Left lung (tissue), 14 donors: ENCODE measurements at places on chromosomes 6 and 20.

DNA sequence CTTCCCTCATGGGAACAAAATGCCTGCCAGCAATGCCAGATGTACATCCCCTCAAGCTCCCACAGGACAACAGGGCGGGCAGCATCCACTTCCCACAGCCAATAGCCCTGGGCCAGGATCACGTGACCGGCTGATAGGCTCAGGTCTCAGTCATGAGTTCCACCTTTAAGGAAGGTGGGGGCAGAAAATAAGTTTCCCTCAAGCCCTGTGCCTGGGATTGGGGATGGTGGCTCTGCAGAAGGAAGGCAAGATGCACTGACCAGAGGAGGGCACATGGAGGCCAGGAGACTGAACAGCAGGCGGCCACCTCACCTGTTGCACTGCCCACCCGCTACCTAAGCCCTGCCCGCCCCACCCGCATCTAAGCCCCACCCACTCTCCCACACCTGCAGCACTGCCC lies 149.1 kb downstream of the BMP7 start:
- H3K4me3 ChIP-seq, result no peak overlapping the region
- no peaks in the 10 kb centered on the region for H3K27me3 ChIP-seq
- no peak overlapping the region for H3K27ac ChIP-seq
- H3K4me1 ChIP-seq, result no peaks in the 10 kb centered on the region

DNA sequence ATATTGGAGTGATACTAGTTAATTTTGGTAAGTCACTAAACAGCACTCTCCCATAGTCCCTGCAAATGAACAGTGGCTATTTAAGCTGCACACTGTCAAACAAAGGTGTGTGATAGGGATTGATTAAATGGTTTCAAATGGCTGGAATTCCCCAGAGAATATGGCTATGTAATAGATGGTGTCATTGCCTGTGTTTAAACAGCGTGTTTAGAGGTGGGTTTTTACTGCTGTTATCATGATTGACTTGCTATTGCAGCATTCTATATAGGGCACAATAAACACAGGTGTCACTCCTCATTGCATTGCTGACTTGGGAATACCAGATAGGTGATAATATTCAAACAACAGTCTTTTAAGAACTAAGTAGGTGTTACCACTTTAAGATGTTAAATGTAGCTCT lies 171.7 kb upstream of the MAN1A1 start:
- H3K4me1 ChIP-seq, result no peaks in the 10 kb centered on the region
- no peak for DNase-seq
- H3K36me3 ChIP-seq, result no peaks in the 10 kb centered on the region
- H3K4me3 ChIP-seq, result no peak overlapping the region
- H3K27ac ChIP-seq, result no peak overlapping the region
- H3K27me3 ChIP-seq, result no peaks in the 10 kb centered on the region

GRCh38 chr6:111550953-111551352 lies 54.7 kb downstream of the TRAF3IP2 start:
- peaks cover 12% of the 10 kb centered on the region for H3K4me1 ChIP-seq
- no peaks in the 10 kb centered on the region for H3K36me3 ChIP-seq
- no peak for DNase-seq
- no peaks in the 10 kb centered on the region for H3K27me3 ChIP-seq
- no peak overlapping the region for H3K4me3 ChIP-seq

GRCh38 chr6:168915242-168915641 lies 338.4 kb downstream of the THBS2 start:
- H3K36me3 ChIP-seq, result no peaks in the 10 kb centered on the region
- H3K27me3 ChIP-seq, result no peaks in the 10 kb centered on the region
- H3K4me3 ChIP-seq, result no peak overlapping the region
- no peak for DNase-seq
- H3K4me1 ChIP-seq, result no peaks in the 10 kb centered on the region
- no peak overlapping the region for H3K27ac ChIP-seq

GRCh38 chr20:3777716-3778629 lies 3.3 kb downstream of the SPEF1 start:
- H3K4me3 ChIP-seq, result peak overlapping the region; percentile 51
- no peak overlapping the region for H3K27ac ChIP-seq

- no peaks in the 10 kb centered on the region for H3K27me3 ChIP-seq
- DNase-seq, result no peak
- no peak overlapping the region for H3K27ac ChIP-seq
- no peaks in the 10 kb centered on the region for H3K4me1 ChIP-seq
Observed at GRCh38 chr6:161017766-161018564, 26.4 kb downstream of the MAP3K4 start.

DNA sequence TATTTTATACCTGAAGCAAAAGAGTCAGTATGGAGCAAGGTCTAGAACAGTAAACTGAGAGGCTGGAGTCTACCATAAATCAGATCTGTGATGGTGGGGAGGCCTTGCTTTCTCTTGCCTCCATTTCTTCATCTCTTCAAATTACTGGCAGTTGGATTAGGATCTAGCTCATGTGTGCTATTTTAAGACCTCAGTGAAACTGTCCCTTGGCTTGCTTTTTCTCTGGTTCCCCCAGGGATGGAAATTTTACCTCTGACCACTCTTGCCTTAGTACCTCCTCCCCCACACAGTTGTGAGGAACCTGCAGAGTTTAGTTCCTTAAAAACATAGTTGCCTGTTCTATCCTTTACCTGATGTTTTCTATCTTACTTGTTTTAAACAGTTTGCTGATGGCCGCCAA lies 8.5 kb downstream of the TMEM14B start:
- no peak overlapping the region for H3K4me3 ChIP-seq
- H3K27ac ChIP-seq, result no peak overlapping the region
- DNase-seq, result no peak
- no peaks in the 10 kb centered on the region for H3K36me3 ChIP-seq
- peaks cover 6% of the 10 kb centered on the region for H3K4me1 ChIP-seq
- no peaks in the 10 kb centered on the region for H3K27me3 ChIP-seq

DNA sequence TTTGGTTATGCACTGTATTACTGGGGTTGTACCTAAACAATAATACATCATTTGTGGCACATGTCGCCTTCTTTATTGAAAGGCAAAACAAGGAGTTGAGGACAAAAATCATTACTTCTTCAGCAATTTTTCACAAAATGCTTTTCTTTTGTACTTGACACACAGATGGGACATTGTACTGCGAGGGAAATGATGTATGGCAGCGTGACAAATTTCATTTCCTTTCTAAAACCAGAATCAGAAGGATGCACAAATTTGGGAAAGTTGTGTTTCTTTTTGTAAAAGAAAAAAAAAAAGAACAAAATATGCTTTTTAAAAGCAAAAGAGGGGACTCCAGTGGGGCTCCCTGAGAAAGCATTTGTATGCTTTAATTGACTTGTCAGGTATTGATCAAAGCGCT lies 394.0 kb upstream of the SLC35B3 start:
- H3K4me1 ChIP-seq, result peaks cover 5% of the 10 kb centered on the region
- H3K27ac ChIP-seq, result no peak overlapping the region
- H3K36me3 ChIP-seq, result no peaks in the 10 kb centered on the region
- H3K27me3 ChIP-seq, result no peaks in the 10 kb centered on the region
- no peak for DNase-seq
- no peak overlapping the region for H3K4me3 ChIP-seq

- peak; percentile 45 for DNase-seq
- H3K27me3 ChIP-seq, result no peaks in the 10 kb centered on the region
- peak overlapping the region; percentile 79 for H3K4me3 ChIP-seq
- no peaks in the 10 kb centered on the region for H3K36me3 ChIP-seq
- peaks cover 5% of the 10 kb centered on the region for H3K4me1 ChIP-seq
Observed at GRCh38 chr6:38638941-38639497, 710 bp downstream of the BTBD9 start.

GRCh38 chr6:168196881-168197635 lies 118.0 kb upstream of the FRMD1 start:
- no peaks in the 10 kb centered on the region for H3K27me3 ChIP-seq
- no peaks in the 10 kb centered on the region for H3K36me3 ChIP-seq
- H3K4me1 ChIP-seq, result no peaks in the 10 kb centered on the region
- H3K27ac ChIP-seq, result no peak overlapping the region
- no peak overlapping the region for H3K4me3 ChIP-seq

DNA sequence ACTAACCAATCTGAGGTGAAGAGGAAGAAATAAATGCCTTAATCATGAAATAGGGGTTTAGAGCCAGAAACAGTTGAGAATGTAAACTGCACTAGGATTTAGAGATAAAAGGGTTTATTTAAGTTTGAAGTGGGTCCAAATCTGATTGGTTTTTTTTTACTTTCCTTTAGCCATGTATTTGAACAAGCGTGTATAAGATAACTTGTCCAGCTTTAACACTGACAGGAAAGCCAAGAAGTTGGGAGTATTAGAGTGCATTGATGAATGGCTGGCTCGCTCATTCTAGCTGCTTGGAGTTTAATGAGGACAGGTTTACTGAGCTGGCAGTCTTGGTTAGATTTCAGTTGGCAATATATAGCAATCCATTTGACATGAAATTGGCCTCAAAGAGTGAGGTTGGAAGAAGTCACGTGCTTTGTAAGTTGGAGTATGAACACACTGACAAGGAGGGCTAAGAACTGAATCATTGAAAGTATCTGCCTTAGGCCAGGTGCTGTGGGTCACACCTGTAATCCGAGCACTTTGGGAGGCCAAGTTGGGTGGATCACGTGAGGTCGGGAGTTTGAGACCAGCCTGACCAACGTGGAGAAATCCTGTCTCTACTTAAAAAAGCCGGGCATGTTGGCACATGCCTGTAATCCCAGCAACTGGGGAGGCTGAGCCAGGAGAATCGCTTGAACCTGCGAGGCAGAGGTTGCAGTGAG lies 13.7 kb downstream of the SRSF3 start:
- H3K27ac ChIP-seq, result no peak overlapping the region
- no peaks in the 10 kb centered on the region for H3K27me3 ChIP-seq
- H3K4me1 ChIP-seq, result peaks cover 64% of the 10 kb centered on the region
- no peak overlapping the region for H3K4me3 ChIP-seq

- no peaks in the 10 kb centered on the region for H3K4me1 ChIP-seq
- peak overlapping the region; percentile 42 for H3K27ac ChIP-seq
- H3K27me3 ChIP-seq, result no peaks in the 10 kb centered on the region
- peak; percentile 89 for DNase-seq
- no peaks in the 10 kb centered on the region for H3K36me3 ChIP-seq
Observed at GRCh38 chr6:24504649-24505586, 10.1 kb downstream of the ALDH5A1 start.

GRCh38 chr6:154297210-154297609 lies 59.4 kb downstream of the IPCEF1 start:
- H3K27ac ChIP-seq, result no peak overlapping the region
- H3K4me1 ChIP-seq, result peaks cover 32% of the 10 kb centered on the region
- no peaks in the 10 kb centered on the region for H3K36me3 ChIP-seq
- no peak overlapping the region for H3K4me3 ChIP-seq
- no peaks in the 10 kb centered on the region for H3K27me3 ChIP-seq

GRCh38 chr20:44745598-44746366 lies at the start of gene KCNK15:
KCNK15 (plus strand) TSS chr20:44745865; CDS start chr20:44745911, 46 bp downstream.
- H3K4me1 ChIP-seq, result peaks cover 25% of the 10 kb centered on the region
- DNase-seq, result no peak
- peak within 1 kb of the TSS; percentile 39 for H3K4me3 ChIP-seq
- H3K27ac ChIP-seq, result no peak within 1 kb of the TSS

- no peak overlapping the region for H3K4me3 ChIP-seq
- H3K4me1 ChIP-seq, result no peaks in the 10 kb centered on the region
- H3K27me3 ChIP-seq, result no peaks in the 10 kb centered on the region
- DNase-seq, result no peak
Observed at GRCh38 chr20:19603376-19603750, 154.7 kb upstream of the RIN2 start.

DNA sequence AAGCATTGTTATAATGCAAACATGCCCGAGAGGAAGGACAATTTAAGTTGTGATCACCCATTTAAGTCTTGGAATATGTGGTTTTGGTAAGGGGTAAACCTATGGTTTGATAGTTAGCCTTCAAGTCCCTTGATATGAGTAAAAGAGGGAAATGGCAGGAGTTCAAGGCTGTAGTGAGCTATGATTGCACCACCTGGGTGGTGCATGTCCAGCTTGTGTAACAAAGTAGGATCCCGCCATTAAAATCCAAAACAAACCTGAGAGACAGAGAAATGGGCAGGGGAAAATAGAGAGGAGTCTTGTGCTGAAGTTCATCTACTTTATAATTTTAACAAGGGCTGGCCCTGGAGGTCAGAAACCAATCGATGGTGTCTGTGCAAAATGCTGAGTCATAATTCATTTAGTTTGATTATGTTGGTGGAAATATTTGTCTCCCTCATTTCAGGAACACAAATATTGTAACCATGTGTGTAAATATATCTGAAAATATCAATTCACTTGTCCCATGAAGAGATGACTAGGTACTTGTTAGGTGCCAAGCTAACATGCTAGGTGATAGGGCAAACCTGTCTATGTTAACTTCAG lies 23.2 kb upstream of the ARMH2 start:
- H3K4me1 ChIP-seq, result no peaks in the 10 kb centered on the region
- no peaks in the 10 kb centered on the region for H3K36me3 ChIP-seq
- H3K4me3 ChIP-seq, result no peak overlapping the region
- DNase-seq, result no peak
- no peak overlapping the region for H3K27ac ChIP-seq

DNA sequence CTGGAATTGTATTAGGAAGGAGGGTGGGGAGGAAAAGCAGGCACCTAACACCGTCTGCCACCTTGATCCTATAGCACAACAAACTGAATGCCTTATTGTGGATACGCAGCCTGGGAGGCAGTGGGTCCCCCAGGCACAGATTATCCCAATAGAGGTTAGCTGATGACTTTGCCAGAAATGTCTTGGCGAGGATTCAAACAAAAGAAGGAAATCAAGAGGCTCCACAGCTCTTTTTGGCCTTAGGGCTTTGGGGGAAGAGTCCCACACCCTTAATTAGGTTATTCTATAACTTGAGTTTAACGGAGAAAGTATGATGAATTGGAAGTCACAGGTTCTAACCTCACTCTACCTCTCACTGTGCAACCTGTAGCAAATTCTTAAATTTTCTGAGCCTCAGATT lies 102.0 kb downstream of the MRPL14 start:
- H3K36me3 ChIP-seq, result no peaks in the 10 kb centered on the region
- H3K27me3 ChIP-seq, result peaks cover 17% of the 10 kb centered on the region
- H3K4me1 ChIP-seq, result no peaks in the 10 kb centered on the region
- H3K4me3 ChIP-seq, result no peak overlapping the region

GRCh38 chr6:24909241-24910216 lies 26.2 kb downstream of the RIPOR2 start:
- H3K27me3 ChIP-seq, result no peaks in the 10 kb centered on the region
- H3K4me1 ChIP-seq, result peaks cover 81% of the 10 kb centered on the region
- peak overlapping the region; percentile 51 for H3K4me3 ChIP-seq
- no peaks in the 10 kb centered on the region for H3K36me3 ChIP-seq

DNA sequence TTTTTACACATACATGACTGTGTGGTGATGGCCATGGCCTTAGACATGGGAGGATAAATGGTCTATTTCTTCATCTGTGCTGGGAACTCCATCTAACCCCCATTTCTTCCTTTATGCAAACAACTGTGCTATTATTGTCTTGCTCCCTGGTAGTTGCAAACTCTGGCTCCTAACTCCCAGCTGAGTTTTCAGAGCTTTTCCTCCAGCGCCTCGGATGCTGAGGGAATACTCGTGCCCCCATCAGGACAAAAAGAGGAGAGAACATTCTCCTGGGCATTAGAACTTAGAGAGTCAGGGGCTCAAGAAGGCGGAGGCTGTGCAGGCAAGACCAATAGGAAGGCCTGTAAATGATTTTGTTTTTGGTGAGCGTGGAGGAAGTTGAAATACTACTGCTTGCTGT lies 2.1 kb downstream of the DAAM2 start:
- no peak overlapping the region for H3K27ac ChIP-seq
- no peaks in the 10 kb centered on the region for H3K27me3 ChIP-seq
- no peaks in the 10 kb centered on the region for H3K36me3 ChIP-seq
- H3K4me1 ChIP-seq, result peaks cover 21% of the 10 kb centered on the region
- DNase-seq, result no peak
- no peak overlapping the region for H3K4me3 ChIP-seq

GRCh38 chr20:20251836-20252235 lies 116.1 kb upstream of the INSM1 start:
- H3K27me3 ChIP-seq, result peaks cover 15% of the 10 kb centered on the region
- no peak overlapping the region for H3K27ac ChIP-seq
- no peaks in the 10 kb centered on the region for H3K4me1 ChIP-seq
- H3K36me3 ChIP-seq, result no peaks in the 10 kb centered on the region
- no peak overlapping the region for H3K4me3 ChIP-seq

- peaks cover 7% of the 10 kb centered on the region for H3K4me1 ChIP-seq
- no peaks in the 10 kb centered on the region for H3K36me3 ChIP-seq
- DNase-seq, result no peak
- H3K27me3 ChIP-seq, result no peaks in the 10 kb centered on the region
Observed at GRCh38 chr6:150271501-150272263, 97.1 kb upstream of the IYD start.
